ENCODE measurements at places on chromosomes 1 and 21.

GRCh38 chr1:200206761-200207160 is 179.3 kb downstream of the NR5A2 start:
- no peak for DNase-seq

DNA sequence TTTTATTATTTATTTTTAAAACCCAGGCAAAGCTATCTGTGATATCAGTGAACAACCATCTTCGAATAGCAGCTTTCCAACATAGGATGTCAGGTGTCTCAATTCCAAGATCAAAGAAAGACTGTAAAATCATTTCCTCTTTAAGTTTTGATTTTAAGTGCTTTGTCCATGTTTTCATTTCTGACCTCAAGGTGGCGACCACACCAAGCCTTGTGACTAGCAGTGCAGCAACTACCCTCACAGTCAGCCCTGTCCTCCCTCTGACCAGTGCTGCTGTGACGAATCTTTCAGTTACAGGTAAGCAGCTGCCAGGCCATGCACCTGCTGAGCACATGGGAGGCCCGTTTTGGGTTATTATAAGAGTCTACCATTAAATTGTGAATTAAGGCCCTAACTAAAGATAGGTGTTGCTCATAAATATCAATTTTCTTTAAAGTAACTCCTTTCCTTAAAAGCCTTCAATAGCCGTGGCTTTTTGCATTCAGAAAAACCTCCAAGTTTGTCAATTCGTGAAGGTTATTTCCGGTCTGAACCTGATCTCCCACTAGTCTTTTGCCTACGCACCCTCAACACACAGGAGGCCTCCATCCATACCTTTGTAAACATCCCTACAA is 117.0 kb downstream of the CD247 start:
- DNase-seq = peak; percentile 41

GRCh38 chr1:187070076-187070475 is 241.3 kb downstream of the PLA2G4A start:
- DNase-seq = no peak

DNA sequence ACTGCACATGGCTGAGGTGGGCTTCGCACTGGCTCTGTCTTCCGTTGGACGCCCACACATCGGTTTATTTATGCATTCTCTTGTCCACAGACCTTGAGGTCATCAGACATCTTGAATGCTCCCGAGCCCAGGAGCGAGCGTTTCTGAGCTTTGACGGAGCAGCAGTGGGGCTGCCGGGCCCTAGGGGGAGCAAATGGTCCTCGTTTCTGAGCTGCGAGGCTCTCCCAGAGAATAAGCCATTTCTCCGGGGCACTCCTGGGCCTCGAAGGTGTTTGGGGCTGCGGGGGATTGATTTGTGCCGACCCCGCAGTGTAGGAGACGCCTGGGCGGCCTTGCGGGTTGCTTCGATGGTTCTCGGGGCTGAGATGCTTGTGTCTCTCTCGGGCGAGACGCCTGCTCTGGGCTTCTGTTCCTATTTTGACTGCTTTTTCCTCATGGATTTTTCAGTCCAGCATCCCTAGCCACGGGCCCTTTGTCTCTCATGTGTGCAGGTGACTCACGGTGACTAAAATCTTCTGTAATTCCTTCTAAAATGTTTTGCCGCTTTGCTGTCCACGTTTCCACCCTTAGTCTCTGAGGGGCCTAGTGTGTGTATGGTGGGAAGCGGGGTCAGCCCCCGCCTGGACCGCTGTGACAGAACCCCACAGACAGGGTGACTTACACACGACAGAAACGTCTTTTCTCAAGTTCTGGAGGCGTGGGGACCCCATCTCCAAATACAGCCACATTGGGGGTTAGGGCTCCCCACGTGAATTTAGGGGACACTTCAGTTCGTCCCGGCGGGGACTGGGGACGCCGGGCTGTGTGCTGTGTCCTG is 62.1 kb downstream of the FAAP20 start:
- peak; percentile 80 for DNase-seq

DNA sequence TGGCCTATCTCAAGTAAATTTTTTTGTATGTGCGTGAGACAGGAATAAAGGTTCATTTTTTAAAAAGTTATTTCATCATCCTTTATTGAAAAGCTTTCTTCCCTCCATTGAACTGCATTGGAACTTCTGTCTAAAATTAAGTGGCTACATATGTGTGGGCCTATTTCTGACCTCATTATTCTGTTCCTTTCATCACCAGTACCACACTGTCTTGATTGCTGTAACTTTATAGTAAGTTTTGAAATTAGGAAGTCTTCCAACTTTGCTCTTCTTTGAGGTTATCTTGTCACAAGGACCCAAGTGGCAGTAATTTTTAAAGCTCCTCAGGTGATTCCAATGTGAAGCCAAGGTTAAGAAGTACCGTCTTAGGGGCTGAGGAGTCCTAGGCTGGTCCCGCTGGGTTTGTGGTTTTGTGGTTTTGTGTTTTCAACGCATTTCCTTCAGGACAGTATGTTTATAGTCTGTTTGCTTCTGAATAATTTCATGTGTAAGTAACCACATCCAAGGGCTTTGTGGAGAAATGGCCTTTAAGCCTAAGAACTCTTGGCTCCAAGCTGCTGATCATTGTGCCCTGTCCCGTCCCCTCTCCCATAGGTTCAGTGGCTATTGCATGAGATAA is 12.4 kb upstream of the SCAF4 start:
- no peak for DNase-seq

DNA sequence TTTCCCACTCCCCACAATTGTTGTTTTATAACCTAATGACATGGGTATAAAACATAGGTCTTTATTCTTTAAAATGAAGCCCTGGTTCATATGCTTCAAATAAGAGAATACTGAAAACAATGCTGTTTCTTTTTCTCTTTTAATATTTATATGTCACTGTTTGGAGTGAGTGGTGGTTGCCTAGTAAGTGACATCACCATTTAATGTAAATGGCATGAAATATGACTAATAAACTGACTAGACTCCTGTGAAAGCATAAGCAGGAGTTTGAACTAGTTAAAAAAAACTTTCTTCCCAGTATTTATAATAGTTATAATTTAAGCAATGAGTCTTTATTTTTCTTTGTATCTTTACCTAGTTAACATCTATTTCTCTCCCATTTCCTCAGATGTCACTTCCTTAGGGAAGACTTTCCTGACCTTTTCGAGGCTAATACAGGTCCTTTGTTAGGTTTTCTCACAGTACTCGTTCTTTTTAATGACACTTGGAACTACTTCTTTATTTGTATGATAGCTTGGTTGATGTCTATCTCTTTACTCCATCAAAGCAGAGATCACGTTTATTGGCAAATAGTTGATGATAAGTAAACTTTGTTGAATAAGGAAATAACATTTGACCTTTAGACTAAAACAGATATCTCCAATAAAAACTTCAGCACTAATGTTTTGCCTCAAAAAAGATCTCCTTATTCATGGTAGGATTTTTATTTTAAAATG is 105.4 kb upstream of the PDC start:
- DNase-seq = peak; percentile 62

DNA sequence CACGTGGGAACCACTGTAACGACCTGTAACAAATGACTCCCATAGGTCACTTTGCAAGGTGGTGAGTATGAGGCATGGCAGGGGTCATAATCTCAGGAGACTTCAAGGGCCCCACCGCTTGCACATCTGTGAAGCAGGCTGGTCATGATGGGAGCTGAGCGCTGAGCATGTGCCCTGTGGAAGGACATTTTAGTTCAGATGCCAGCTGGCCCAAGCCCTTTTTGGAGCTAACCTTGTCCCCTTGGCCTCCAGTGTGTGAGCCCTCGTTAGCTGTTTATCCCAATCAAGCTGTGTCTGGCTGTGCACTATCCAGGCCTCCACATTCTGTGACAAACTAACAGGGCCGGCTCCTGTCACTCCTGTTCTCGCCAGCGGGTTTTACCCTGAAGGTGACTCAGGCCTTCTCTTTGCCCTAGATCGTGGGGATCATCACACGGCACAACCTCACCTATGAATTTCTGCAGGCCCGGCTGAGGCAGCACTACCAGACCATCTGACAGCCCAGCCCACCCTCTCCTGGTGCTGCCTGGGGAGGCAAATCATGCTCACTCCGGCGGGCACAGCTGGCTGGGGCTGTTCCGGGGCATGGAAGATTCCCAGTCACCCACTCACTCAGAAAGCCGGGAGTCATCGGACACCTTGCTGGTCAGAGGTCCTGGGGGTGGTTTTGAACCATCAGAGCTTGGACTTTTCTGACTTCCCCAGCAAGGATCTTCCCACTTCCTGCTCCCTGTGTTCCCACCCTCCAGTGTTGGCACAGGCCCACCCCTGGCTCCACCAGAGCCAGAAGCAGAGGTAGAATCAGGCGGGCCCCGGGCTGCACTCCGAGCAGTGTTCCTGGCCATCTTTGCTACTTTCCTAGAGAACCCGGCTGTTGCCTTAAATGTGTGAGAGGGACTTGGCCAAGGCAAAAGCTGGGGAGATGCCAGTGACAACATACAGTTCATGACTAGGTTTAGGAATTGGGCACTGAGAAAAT is 7.6 kb downstream of the NPPA start:
- no peak for DNase-seq

GRCh38 chr1:53336146-53336545 is 8.3 kb upstream of the LRP8 start:
- no peak for DNase-seq

DNA sequence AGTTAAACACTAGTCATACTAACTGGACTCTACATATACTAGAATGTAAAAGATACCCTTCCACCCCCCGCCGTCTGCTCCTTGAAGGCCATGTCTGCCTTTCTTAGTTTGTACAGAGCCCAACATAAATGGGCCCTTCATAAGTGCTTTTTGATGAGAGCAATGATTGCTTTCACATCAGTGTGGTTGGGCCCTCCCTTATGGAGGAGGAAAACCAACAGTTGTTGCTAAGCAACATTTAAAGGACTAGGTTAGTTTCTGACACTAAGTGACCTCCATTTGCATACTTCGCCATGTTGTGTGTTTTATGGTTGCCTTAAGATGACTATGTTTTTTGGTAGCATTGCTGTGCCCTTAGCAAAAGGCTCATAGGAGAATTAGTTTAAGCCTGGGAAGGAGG is 182.0 kb upstream of the SGIP1 start:
- no peak for DNase-seq

DNA sequence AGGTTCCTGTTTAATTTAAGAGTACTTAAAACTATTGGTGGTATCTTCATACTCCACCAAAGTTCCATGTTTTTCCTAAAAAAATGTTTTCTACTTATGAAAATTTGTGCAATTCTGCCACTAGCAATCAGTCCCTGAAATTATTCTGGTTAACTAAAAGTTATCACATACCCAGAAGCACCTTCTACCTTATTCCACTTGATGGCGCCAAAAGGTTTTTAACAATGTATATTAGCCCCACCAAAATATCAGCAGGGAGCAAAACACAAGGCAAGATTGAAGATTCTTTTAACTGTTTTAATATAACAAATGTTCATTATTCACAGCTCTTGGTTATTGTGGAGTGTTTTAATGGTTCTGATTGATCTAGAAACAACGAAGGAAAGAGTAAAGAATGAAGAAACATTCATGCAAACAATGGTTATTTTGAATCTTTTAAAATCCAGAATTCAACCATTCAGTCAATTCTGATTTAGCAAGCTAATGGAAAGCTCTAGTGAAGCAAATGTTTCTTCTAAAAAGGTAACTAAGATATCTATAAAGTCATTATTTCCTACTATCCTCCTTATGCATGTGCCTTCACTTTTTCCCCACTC is 67.2 kb downstream of the TTLL7 start:
- peak; percentile 61 for DNase-seq

DNA sequence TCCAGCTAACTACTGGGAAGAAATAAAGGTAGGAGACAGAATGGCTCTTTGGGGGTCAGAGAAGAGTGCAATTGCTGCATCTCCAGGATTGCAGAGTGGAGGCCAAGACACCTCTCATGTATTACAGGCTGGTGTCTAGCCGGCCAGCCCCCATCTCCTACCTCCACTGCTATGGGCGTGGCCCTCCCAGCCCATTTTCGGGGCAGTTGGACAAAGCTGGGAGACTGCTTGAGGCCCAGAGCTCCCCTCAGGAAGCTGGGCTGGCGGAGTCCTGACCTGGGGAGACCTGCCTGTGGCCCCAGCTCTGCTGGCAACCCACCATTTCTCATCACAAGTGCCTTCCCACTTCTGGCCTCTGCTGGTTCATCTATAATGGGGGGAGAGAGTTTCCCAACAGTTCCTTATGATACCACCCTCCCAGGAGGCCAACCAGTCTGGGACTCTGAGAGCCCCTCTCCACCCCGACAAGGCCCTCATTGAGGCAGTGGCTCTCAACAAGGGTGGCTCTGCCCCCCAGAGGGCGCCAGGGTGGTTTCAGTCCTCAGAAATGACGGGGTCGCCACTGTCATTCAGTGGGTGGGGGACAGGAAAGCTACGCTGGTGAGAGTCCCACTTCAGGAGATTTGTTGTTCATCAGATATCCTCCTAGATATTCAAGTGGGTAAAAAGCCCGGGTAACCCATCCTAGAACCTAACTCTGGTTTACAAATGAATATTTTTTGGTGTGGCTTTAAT is 11.5 kb downstream of the RAP1GAP start:
- DNase-seq = no peak

DNA sequence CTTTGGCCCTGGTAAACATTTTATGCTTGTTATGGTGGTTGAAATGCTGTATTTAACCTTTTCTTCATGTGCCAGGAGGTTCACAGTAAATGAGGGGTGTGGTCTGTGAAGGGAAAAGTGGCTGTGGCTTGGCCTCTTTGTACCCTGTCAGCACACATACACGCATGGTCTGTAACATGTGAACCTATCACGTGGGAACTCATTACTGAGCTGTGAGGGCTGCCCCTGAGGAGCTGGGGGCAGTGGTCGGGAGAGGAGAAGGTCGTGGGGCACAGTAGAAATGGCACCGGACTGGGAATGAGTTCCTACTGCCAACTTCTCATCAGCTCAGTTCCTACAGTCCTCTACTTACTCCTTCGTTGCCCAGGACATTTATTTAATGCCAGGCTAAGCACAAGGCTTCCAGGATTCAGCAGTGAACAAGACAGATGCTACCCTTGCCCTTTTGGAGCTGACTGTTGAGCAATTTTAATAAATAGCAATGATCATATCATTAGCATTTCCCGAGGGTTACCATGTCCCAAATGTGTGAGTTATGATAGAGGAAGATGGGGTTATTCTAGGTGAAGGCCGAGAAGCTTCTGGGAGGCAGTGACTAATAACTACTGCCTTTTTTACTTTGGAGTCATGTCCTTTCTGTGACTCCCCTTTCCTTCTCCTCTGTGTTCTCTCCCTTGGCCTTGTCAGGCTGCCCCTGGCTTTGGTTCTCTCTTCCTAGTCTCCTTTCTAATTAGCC is 38.8 kb downstream of the DDR2 start:
- DNase-seq = peak; percentile 90
